Tibial nerve (tissue), 4 donors: ENCODE measurements at places on chromosomes 1 and 21. TPM values are rescaled to one million over a fixed set of nuclear protein-coding genes. Genes with fewer than 3 reads are reported as not detected.

The C1QA gene
- total RNA-seq, result 189 TPM

DNA sequence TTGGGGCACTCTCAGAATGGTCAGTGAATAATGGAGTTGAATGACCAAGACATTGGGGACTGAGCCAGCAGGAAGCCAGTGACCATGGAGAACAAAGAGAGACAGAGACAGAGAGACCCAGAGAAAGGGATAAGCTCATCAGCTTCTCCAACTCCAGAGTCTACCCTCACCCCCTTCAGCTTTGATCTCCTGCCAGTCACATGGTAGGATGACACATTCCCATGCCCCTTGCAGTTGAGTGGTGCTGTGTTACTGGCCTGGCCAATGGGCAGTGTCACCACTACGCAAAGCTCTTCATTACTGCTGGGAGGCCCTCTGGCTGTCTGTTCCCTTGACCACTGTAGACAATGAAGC lies 643.5 kb downstream of the AJAP1 start:
- DNase-seq, result no peak

The LMX1A gene
- total RNA-seq, result not detected

GRCh38 chr1:59062743-59063142 lies 234.2 kb upstream of the FGGY start:
- DNase-seq, result no peak

DNA sequence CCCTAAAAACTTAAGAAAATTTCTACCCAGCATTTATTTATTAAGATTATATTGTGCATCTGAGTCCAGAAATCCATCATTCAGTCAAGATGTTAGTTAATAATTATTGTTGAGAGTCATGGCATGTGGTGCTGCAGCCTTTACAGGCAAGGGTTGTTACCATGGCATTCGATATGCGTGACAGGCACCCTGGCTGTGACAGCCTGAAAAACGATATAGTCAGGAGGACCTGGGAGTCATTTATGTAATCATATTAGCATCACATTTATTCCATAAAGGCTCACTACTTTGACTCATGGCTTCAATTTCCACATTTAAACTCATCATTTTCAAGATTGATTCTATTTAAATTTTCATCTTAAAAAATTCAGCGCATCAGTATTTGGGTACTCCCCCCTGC lies 68.0 kb downstream of the CACHD1 start:
- no peak for DNase-seq

GRCh38 chr1:35171579-35171978 lies 21.4 kb downstream of the SFPQ start:
- DNase-seq, result no peak

DNA sequence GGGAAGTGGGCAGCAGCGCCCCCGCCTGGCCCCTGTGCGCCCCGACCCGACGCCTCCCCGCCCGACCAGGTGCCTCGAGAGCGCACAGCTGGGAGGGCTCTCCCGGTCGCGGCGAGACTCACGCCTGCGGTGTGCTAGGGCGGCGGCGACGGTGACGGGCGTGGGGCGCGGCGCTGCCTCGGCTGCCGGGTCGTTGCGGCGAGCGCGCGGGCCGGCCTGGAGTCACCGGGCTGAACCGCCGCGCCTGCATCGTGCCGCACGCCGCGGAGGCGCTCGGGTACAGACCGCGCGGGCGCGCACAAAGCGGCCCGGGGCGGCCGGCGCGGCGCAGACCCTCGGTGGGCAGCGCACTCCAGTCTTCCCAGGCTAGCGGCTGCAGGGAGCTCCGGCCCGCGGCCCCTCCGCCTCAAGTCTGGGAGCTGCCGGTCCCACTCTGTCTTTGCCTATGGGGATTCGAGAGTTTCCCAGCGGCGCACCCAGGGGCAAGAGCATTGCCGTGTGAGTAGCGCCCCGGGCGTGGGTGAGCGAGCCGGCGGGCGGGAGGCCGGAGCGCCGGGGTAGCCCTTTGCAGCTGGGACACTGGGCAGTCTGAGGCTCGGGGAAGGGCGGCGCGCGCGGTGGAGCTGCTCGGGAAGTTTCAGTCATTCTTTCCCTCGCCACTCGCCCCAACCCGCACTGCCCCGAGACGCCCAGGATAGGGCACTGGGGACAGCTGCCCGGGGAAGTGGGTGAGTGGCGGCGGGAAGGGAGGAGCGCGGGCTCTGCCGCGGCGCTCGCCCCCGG lies at the start of gene SLC35F3:
SLC35F3 (plus strand) TSS at position 44 of the 783 bp plus-strand sequence.
- DNase-seq, result no peak

DNA sequence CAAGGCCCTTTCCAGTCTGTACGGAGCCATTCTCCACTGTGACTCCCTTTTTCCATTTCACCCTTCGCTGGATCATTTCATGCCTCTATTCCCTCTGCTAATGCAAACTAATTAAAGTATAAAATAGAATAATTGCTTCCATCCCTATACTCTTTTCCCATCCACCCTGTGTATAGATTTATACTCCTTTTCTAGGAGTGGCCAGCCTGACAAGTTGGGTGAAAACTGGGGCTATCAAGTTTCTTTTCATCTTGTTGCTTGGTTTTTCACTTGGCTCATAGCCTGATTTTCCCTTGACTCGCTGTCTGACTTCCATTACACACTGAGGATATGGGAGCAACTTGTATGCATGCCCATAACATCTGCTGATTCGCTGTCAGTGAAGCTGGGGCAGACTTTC lies 107.0 kb downstream of the PLXNA2 start:
- no peak for DNase-seq

The ATAD3B gene
- 18.4 TPM for total RNA-seq

DNA sequence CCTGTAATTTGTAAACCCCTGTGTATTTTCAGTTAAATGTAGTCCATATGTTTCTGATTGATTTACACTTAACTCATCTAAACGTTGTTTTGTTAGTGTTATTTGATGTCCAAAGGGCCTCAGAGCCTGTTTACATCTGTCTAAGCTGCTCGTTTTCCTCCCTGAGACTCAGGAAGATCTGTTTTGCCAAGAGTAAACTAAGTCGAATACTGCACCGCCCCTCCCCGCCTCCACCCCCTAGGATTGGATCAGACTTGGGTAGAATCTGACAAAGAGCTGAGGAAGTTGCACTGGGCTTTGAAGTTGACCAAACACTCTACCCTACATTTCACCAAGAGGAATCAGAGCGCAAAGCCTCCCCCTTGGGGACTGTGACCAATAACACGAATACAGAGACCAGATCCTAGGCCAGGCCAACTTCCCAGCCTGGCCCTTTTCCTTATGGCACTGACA lies 206.9 kb upstream of the LMO4 start:
- DNase-seq, result no peak

GRCh38 chr1:171344473-171344820 lies 30.5 kb downstream of the FMO4 start:
- peak; percentile 39 for DNase-seq

The PEX10 gene
- total RNA-seq, result 39.3 TPM

The DNALI1 gene
- total RNA-seq, result 10.3 TPM

- DNase-seq, result no peak
These were observed 80.2 kb upstream of the ACTL8 start for GRCh38 chr1:17674726-17675500.

GRCh38 chr1:156025876-156026275 lies 5.1 kb upstream of the SSR2 start:
- no peak for DNase-seq

DNA sequence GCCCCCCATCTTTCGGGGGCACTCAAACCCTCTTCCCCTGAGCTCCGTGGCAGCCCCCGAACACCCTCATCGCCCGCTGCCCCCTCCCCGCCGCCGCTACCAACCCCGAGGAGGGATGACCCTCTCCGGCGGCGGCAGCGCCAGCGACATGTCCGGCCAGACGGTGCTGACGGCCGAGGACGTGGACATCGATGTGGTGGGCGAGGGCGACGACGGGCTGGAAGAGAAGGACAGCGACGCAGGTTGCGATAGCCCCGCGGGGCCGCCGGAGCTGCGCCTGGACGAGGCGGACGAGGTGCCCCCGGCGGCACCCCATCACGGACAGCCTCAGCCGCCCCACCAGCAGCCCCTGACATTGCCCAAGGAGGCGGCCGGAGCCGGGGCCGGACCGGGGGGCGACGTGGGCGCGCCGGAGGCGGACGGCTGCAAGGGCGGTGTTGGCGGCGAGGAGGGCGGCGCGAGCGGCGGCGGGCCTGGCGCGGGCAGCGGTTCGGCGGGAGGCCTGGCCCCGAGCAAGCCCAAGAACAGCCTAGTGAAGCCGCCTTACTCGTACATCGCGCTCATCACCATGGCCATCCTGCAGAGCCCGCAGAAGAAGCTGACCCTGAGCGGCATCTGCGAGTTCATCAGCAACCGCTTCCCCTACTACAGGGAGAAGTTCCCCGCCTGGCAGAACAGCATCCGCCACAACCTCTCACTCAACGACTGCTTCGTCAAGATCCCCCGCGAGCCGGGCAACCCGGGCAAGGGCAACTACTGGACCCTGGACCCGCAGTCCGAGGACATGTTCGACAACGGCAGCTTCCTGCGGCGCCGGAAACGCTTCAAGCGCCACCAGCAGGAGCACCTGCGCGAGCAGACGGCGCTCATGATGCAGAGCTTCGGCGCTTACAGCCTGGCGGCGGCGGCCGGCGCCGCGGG lies 837 bp downstream of the FOXD3 start:
- DNase-seq, result no peak

The TMEM201 gene
- 22.8 TPM for total RNA-seq

DNA sequence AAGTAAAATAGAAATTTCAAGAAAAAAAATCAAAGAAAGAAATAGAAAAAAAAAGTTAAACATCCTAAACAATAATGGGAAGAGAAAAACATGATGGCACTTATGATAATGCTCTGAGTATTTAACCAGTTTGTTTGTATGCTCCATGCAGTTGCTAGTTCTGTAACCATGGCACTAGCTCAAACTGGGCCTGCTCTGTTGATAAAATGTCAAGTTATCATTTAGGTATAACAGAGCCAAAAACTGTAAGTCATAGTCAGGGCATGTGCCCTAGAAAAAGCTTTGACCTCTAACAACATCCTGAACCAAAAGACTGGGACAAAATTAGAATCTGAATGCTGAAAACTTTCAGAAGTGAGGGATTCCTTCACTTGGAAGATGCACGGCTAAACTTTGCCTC lies 148.9 kb downstream of the KCNT2 start:
- DNase-seq, result no peak
